Gastroesophageal sphincter (tissue), 4 donors: ENCODE measurements at places on chromosomes 1 and 21. TPM values are rescaled to one million over a fixed set of nuclear protein-coding genes. Genes with fewer than 3 reads are reported as not detected.

- no peak for ATAC-seq
Observed at GRCh38 chr21:45550522-45551210, 8.4 kb upstream of the SLC19A1 start.

PCSK9 gene
- 0.13 TPM for total RNA-seq

- ATAC-seq = no peak
Observed at GRCh38 chr1:95223110-95223509, 10.9 kb upstream of the RWDD3 start.

YIPF1 gene
- total RNA-seq = 18.3 TPM

VSIG8 gene
- not detected for total RNA-seq

PALMD gene
- 18.7 TPM for total RNA-seq

RAB3B gene
- 0.37 TPM for total RNA-seq

- no peak for ATAC-seq
Observed at GRCh38 chr1:179001451-179001850, 24.2 kb upstream of the FAM20B start.

GFI1 gene
- total RNA-seq = not detected

CELA2B gene
- not detected for total RNA-seq

DNA sequence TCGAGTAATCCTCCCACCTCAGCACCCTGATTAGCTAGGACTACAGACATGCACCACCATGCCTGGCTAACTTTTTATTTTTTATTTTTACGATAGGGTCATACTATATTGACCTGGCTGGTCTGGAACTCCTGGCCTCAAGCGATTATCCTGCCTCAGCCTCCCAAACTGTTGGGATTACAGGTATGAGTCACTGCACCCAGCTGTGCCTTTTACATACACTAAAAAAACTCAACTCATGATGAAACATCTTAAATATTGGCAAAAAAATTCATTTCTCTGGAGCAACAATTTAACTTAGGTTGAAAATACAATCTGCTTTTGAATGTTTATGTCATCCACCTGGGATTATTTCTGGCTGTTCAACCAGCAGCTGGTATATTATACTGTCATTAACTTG is 598.3 kb upstream of the ZP4 start:
- no peak for ATAC-seq

SYTL1 gene
- 0.89 TPM for total RNA-seq

LHX4 gene
- not detected for total RNA-seq

GRCh38 chr1:94355485-94355980 is 62.7 kb upstream of the ABCD3 start:
- ATAC-seq = no peak

- ATAC-seq = no peak
Observed at GRCh38 chr1:161074676-161075368, 5.1 kb upstream of the ARHGAP30 start.

- no peak for ATAC-seq
Observed at GRCh38 chr1:75908717-75909152, 23.5 kb downstream of the ASB17 start.

DNA sequence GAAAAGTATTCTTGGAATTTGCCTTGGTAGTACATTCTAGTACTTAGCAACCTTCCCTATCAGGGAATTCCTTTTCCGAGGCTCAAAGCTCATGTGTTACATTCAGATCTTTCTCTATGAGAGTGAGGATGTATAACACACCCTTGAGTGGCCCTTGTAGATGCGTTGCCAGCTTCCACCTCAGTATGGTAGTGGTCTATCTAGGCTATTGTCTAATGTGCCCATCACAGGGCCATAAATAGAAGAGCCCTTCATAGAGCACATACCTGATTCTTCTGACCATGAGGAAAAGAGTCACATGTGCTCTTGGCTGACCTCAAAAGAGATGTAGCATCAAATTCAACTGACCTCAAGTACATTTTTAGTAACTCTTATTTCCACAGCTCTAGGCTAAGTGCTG is 14.0 kb upstream of the ZC3H11B start:
- no peak for ATAC-seq

- ATAC-seq = no peak
Observed at GRCh38 chr1:187842406-187843165, 1013.8 kb downstream of the PLA2G4A start.

PSEN2 gene
- 41.4 TPM for total RNA-seq

CACNA1E gene
- 0.16 TPM for total RNA-seq

KLHDC9 gene
- 10.0 TPM for total RNA-seq

TFAP2E gene
- total RNA-seq = not detected

DNA sequence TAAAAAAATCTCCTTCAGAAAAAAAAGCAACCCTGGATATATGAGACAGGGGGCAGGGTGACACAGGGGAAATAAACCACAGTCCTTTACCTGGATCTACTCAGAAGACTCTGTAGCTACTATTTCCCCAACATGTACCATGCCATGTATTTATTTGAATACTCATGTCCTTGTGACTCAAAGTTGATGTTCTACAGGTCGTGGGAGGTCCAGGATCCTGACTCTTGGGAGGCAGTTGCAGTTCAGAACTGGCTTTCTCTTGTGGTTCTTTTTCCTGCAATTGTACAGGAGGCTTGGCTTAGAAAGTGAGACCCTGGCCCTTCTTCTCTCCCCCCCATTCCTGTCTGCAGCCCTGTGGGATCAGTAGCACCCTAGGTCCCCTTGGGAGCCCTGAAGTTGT is 5.8 kb upstream of the IL24 start:
- no peak for ATAC-seq

F5 gene
- 3.5 TPM for total RNA-seq

GRCh38 chr1:211549092-211549711 is 29.8 kb downstream of the SLC30A1 start:
- ATAC-seq = peak; percentile 31

CFHR3 gene
- not detected for total RNA-seq

DNA sequence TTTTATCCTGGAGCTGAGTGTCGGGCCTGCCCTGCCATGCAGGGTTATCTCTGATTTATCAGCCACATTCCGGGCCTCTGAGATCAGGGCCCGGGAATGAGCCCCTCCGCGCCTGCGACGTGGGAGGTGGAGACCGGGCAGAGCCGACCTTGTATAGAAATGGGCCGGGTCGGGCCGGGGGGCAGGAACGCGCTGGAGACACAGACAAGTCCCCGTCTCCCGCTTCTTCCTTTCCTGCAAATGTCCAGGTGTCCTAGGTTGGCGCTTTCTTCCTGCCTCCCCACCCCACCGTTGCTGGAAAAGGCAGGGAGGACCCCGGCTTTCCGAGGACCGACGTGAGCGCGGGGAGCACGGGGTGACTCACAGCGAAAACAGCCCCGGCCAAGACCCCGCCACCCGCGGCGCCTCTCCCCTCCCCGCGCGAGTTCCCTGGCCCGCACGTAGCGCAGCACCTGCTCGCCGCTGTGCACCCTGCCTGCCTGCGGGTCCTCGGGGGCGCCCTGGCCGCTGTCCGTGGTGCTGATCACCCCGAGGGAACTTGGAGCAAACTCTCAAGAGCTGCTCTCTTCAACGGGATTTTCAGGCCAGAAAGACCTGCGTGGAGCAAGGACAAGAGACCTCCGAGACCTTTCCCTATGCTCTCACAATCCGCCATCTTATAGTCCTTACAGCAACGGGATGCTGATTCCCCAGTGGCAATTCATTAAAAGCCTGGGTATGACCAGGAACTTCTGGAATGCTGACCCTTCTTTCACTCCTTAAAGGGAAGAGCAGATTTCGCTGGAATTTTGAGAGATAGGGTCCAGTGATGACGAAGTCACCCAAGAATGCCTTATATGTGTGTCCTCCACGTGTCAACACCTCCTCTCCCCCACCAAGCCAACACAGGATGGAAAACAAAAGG is 475 bp upstream of the NPPB start:
- peak; percentile 60 for ATAC-seq

- ATAC-seq = no peak
Observed at GRCh38 chr1:184889902-184890301, 84.4 kb downstream of the NIBAN1 start.

DNA sequence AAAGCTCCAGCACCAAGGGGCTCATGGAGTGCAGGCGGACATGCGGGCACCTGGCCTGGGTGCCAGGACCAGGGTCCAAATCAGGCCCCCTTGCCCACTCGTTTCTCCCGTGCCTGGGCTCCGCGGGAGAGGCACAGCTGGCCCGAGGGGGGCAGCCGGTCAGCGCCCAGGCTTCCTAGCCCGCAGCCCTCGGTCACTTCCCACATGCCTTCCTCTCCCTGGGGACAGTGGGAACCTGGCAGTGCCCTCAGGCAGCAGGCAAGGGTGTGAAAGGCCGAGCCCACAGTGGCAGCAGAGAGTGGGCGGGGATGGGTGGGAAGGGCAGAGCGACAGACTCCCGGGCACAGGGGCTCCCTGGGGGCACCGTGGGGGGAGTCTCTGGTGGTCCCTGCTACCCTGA is 69.8 kb downstream of the MEGF6 start:
- ATAC-seq = no peak

DNA sequence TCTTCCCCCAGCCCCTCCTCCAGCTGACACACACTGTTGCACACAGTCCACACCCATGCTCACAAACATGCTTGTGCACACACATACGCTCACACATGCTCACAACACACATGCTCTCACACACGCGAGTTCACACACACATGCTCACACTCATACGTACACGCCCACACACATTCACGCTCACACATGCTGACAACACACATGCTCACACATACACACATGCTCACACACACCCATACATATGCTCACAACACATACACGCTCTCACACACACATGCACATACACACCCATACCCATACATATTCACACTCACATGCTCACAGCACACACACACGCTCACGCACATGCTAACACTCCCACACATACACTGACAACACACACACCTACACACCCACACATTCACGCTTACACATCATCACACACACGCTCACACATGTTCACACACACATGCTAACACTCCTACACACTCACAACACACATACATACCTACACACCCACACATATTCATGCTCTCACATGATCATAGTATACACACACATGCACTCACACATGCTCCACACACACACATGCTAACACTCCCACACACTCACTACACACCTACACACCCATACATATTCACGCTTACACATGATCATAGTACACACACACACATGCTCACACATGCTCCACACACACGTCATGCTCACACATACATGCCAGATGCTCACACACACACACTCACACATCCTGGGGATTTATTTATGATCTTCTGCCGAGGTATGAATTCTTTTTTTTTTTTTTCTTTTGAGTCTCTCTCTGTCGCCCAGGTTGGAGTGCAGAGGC is 10.7 kb downstream of the DRAXIN start:
- no peak for ATAC-seq

DNA sequence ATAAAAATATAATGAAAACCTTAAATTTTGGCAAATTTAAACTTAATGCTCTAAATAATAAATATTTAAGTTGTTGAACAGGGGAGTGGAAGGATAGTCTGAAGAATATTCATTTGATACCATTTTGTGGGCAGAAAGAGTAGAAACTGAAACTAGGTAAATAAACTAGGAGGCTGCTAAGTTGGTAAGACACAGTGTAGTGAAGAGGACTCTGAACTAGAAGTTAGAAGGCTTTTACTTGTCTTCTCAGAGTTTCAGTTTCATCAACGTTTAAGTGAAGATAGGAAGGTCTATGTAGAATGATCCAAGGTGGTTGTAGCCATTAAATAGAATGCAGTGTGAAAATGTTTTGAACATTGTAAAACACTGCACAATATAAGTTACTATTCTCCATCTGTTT is 516.9 kb downstream of the AMY1C start:
- ATAC-seq = no peak

NIBAN1 gene
- total RNA-seq = 589 TPM

GRCh38 chr21:45981151-45982091 is at the start of gene COL6A1:
COL6A1 (plus strand) TSS chr21:45981770; CDS start chr21:45981851, 81 bp downstream.
- peak; percentile 72 for ATAC-seq

LHX8 gene
- total RNA-seq = not detected

DNA sequence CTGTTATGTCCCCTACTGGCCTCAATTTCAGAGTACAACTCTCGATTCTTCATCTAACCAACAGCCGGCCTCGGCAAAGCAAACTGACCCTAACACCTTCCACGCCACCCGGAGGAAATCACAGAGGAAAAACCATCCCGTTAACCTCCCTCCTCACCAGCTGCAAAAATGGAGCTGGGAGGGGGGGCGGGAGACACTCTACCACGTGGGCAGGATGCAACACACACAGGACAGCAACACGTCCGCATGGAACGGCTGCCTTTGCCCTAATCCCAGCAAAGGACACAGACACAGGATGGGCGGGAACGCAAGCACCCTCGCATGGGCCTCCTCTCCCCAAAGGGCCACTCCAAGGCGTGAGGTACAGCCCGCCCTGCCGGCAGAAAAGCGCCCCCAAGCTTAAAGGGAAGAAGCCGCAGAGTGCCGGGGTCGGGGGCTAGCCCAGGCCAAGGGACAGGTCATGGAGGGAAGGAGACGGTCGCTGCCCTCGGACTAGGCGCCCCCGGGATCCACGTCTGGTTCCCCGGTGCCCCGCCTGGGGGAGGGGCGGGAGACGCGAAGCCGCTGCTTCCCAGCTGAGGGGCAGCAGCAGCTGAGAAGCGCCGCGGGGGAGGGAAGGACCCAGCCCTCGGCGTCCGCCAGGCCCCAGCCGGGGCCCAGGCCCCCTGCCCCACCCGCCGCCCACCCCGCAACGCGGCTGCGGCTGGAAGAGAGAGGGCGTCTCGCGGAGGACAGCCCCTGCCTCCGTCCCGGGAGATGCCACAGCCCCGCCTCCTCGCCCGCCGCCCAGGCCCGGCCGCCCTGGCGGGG is 590 bp downstream of the FOXJ3 start:
- ATAC-seq = peak; percentile 78

MGST3 gene
- total RNA-seq = 226 TPM

RPE65 gene
- not detected for total RNA-seq

KRTAP19-1 gene
- not detected for total RNA-seq

FCRL5 gene
- 0.13 TPM for total RNA-seq

DNA sequence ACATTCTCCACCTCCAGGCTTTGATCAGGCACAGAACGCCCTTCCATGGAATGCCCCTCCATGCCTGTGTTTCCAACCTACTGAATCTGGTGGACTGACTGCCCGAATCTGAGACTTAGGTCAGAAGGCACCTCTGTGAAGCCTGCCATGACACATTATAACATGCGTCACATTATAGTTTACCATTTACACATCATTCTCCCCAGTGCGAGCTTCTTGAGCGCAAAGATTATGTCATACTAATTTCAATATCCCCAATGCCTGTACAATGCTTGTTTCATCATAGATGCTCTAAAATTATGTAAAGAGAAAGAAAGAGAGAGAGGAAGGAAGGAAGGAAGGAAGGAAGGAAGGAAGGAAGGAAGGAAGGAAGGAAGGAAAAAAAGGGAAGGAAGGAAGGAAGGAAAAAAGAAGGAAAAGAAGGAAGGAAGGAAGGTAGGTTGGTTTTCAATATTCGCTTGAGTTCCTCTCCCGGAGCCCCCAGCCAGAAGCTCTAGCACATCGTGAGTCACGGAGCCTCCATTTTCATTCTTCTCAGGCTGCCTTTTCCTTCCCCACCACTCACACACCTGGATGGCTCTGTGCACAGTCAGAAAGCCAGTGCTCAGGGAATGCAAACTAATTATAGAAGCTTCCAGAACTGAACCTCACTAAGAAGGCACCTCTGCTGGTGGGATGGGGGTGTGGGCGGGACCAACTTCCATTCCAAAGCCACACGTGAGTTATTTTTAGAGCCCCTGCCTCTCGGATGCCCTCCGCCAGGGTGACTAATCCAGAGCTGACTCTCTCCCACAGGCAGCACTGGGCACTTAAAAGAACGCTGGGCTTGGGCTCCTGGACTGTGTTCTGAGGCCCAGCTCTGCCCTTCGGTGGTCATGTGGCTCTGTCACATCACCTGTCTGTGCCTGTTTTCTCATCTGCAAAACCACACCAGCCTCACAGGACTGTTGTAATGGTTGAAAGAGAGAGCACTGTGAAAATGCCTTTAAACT is 27.4 kb downstream of the LAMB3 start:
- no peak for ATAC-seq
